ENCODE measurements at places on chromosomes 4 and X.
A peak's percentile ranks its signal among the peaks of the same experiment; 100 is the strongest.

DNA sequence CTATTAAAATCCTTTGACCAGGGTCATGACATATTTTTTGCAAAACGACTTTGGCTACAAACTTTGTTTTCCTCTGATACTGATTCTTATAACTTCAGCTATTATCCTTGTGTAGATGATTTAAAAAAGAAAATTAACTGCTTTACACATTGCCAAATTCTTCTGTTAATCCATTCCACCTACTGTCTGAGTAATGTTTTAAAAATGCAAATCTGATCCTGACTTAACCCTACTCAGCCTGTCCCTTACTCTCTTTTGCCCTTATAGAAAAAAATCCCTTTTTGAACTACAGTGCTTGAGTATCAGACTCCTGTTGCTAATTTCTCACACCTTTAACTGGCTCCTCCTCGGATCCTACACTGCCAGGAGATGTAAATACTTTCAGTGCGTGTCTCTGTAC is 723.1 kb downstream of the ADGRL3 start:
- DNase-seq = no peak

GRCh38 chr4:150501983-150502382 is 80.0 kb upstream of the MAB21L2 start:
- no peak for DNase-seq

- no peak for DNase-seq
Observed at GRCh38 chr4:34178476-34178875, 2065.8 kb downstream of the ARAP2 start.

GRCh38 chr4:122932763-122933162 is 10.4 kb upstream of the NUDT6 start:
- no peak for DNase-seq

- no peak for DNase-seq
Observed at GRCh38 chrX:43176686-43177085, 398.7 kb upstream of the PPP1R2C start.

DNA sequence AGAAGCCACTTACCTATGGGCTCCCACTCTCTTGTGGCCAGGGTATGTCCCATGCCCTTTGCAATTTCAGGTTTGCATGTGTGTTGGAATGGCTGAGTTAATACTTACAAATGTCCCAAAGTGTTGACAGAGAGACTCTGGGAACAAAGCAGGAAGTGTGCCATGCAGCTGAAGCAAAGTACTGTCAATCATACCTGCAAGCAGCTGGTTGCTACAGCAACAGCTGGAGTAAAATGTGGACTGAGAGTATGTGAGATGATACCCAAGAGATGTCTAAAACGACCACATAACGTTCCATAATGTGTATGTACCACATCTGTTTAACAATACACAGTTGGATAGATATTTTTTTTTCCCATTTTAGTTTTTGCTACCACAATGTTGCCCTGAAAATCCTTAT is 82.8 kb upstream of the CAMK2D start:
- DNase-seq = no peak

- DNase-seq = no peak
Observed at GRCh38 chr4:141580523-141580922, 55.9 kb upstream of the IL15 start.

GRCh38 chr4:126592088-126592487 is 1040.7 kb upstream of the INTU start:
- DNase-seq = no peak

- no peak for DNase-seq
Observed at GRCh38 chr4:173426064-173426463, 27.1 kb upstream of the SCRG1 start.

- no peak for DNase-seq
Observed at GRCh38 chr4:109600431-109600830, 40.4 kb downstream of the MCUB start.

GRCh38 chrX:7596822-7597221 is 246.1 kb upstream of the VCX start:
- DNase-seq = no peak

GRCh38 chrX:20499763-20500162 is 233.1 kb upstream of the RPS6KA3 start:
- DNase-seq = no peak

GRCh38 chr4:186029571-186030398 is 39.2 kb upstream of the TLR3 start:
- peak; percentile 42 for DNase-seq

- no peak for DNase-seq
Observed at GRCh38 chr4:108840426-108840975, 77.6 kb upstream of the ETNPPL start.

- DNase-seq = no peak
Observed at GRCh38 chr4:165928601-165929000, 55.6 kb downstream of the TLL1 start.

DNA sequence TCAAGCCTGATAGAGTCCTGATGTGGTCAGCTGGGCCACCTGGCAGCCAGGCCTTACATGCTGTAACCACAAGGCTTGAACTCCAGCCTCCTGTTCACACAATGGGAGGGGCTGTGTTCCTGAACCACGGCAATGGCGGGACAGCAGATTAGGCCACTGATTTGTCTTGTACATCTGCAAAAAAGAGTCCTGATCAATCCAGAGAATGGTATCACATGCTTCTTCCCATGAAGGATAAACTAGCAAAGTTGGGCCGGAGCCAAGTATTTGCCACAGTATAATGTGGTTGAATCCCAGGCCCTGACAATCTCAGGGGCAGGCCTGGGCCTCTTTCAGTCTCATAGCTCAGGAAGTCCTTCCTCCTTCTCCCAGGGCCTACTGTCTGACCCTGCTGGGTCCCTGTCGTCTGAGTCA is 2182.5 kb upstream of the AGA start:
- DNase-seq = no peak

DNA sequence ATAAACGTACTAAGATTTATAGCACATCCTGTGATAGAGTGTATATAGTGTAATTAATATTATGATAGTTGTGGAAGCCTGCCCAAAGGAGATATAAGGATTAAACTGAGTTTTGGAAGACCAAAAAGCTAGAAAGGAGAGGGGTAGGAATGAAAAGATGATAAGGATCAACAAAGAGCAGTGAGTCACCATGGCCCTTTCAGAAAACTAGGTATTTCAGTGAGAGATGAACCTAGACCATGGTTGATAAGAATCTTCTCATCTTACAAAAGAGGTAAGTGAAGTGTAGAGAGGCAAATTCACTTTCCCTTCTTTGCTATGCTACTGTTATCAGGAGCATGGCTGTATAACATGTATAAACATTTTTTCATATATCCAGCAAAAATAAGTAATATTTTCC is 133.8 kb upstream of the PLAC1 start:
- DNase-seq = no peak

- DNase-seq = peak; percentile 59
Observed at GRCh38 chrX:48540028-48540375, 488 bp downstream of the TBC1D25 start.

DNA sequence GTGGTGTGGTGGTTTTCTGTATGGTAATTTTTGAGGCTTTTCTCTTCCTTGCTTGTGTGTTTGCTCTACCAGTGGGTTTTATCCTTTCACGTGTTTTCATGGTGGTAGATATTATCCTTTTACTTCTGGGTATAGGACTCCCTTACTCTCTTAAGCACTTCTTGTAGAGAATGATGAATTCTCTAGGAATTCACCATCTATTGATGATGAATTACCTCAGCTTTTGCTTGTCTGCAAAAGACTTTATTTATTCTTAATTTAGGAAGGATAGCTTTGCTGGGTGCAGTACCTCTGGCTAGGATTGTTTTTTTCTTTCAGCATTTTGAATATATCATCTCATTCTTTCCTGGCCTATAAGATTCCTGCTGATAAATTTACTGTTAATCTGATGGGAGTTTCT is 415.3 kb downstream of the PDGFC start:
- DNase-seq = no peak

GRCh38 chrX:15468036-15468435 is 25.1 kb downstream of the PIR start:
- DNase-seq = no peak

DNA sequence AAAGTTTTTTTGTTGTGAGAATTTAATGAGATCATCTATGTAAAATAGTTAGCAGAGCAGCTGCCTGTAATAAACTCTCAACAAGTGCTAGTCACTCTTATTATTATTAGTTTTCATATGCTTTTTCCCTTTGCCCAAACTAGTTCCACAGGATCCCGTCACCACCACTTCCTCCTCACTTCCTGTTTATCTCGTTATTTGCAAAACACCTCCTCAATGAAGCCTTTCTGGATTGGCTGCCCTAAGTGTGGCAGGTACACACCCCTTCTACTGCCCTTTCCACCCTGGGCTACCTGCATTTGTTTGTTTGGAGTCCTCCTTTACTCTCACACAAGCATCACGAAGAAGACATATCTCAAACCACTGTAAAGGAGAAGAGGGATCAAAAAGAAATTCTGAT is 54.4 kb upstream of the KLF3 start:
- DNase-seq = no peak
